ENCODE measurements at places on chromosomes 3 and 15.

DNA sequence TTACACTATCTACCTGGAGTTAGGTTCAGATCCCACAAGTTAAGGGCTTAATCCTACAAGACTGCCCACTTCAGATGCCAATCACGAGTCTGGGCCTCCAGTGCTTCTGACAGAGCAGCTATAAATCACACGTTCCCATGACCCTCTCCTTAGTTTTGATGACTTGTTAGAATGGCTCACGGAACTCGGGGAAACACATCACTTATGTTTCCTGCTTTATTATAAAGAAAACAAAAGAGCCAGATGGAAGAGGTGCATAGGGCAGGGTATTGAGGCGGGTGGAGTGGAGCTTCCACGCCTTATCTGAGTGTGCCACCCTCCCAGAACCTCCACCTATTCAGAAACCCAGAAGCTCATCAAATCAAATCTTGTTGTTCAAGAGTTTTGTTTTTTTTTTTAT is 170.8 kb downstream of the MOBP start:
- DNase-seq: no peak

GRCh38 chr15:51727141-51727897 is 10.1 kb downstream of the LYSMD2 start:
- DNase-seq: no peak

DNA sequence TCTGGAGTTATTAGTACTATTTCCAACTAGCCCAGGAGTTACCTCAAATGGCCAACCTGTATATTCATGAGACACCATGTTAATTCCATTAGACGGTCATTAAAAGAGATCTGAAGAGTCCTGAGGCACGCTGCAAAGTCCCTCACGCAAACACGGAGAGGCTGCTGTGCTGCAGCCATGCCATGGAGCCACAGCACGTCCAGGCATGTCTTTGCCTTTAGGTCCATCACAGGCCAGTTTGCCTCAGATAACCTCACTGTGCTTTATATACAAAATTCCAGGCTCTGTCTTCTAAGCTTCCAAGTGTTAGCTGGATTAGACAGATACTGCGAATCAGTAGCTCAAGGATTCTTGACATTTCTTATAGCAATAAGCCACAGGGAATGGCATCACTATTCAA is 9.8 kb upstream of the PLAAT1 start:
- no peak for DNase-seq

GRCh38 chr15:90930861-90931574 is 1.3 kb downstream of the HDDC3 start:
- no peak for DNase-seq

- DNase-seq: no peak
These were observed 78.0 kb downstream of the CHCHD6 start for GRCh38 chr3:126781889-126782491.
